ENCODE measurements at places on chromosomes 7 and 10.

- DNase-seq, result no peak
Observed at GRCh38 chr10:103921248-103921647, 3.3 kb upstream of the STN1 start.

GRCh38 chr10:57513637-57514036 lies 754.1 kb downstream of the IPMK start:
- DNase-seq, result no peak

DNA sequence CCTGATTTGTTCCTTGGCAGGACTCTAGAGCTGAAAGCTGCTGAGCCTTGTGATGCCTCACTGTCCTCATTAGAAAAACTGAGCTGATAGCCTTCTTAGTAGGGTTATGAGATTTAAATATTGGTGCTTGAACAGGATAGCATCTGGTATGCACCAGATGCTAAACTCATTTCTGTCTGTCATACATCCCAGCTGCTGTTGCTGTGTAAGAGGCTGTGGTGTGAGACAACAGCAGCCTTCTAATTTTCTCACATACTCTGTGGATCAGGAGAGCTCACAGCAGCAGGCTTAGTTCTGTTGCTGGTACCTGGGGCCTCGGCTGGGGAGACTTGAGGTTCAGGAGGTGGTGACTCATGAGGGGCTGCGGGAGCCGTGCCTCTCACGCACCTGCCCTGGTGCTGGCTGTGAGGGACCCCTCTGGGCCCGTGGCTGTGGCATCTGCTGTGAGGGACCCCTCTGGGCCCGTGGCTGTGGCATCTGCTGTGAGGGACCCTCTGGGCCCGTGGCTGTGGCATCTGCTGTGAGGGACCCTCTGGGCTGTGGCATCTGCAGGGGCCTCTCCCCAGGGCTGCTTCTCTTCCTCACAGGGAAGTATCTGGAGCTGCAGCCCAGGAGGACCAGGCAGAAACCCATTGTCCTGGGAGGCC lies 12.5 kb downstream of the DYNC2I1 start:
- no peak for DNase-seq

DNA sequence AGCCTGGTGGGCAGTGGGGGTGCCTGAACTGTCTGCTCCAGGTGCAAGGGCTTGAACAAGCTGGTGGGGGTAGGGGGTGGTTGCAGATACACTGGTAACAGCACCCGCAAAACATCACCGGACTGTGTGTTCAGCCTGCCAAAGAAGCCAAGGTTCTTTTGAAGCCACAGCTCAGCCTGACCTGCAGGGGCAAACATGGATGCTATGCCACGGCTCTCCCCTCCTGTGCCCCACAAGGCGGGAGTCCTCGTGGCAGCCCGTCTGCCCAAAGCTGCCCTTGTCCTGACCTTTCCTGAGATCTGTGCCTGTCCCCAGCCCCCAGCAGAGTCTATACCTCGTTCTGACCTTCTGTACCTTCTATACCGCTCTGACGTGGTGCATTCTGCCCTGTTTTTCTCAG lies 285.7 kb downstream of the GLRX3 start:
- no peak for DNase-seq

- no peak for DNase-seq
Observed at GRCh38 chr7:35828817-35829216, 28.0 kb downstream of the SEPTIN7 start.

DNA sequence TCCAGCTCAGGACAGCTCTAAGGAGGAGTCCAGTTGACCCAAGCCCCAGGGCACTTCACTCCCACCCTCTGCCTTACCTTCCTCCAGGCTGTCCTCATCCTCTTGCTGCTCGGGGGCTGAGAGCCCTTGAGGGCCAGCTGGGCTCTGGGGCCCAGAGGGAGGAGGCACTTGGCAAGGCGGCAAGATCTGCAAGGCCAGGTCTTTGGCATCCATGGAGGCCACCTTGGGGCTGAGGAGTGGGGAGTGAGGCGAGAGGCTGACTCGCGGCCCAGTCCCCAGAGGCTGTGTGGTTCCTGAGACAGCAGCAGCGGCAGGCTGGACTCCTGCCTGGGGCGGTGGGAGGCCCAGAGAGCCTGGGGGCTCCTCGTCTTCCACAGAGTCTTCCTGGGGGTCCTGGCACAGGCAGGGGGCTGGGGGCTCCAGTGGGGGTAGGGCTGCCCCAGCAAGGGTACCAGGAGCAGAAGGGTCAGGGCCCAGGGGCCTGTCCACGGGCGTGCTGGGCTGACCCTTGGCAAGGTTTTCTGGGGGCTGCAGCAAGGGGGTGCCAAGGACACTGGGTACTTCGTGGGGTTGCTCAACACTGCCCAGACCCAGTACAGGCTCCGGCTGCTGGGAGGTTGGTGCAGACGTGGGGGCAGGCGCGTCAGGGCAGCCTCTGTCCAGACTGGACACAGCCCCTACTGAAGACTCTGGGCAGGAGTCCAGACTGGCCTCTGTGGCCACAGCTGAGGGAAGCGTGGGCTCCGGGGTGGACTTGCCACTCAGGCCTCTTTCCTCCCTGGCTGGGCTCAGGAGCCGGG lies 6.5 kb downstream of the NACAD start:
- no peak for DNase-seq

DNA sequence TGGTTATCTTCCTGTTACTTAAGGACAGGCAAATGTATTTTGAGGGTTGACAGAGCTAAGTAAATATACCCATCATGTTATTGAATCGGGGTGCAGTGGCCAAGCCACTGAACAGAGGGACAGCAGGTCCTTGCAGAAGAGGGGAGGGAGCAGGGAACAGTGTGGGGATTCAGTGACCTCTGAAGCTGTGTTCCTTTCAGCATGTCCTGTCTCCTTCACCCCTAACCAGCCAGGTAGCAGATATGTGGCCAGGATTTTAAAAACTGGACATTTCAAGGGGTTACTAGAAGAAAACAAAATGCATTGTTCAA lies 12.7 kb downstream of the ANK3 start:
- DNase-seq, result no peak

DNA sequence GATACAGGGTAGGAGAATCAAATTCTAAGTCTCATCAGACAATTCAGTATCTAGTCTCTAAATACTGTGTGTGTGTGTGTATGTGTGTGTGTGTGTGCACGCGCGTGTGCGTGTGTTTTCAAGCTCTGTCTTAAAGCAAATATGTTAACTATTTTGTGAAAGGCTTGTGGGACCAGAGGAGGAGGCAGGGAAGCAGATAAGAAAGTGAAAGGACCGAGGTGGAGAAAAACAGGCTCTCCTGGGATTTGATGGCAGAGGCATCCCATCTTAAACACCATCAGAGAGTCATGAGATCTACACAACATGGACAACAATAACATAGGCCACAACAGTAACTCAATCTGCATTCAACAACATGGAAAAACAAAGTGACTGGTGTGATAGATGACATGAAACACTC lies 67.1 kb downstream of the PIP4K2A start:
- no peak for DNase-seq

GRCh38 chr10:131537281-131537680 lies 225.8 kb upstream of the TCERG1L start:
- no peak for DNase-seq

DNA sequence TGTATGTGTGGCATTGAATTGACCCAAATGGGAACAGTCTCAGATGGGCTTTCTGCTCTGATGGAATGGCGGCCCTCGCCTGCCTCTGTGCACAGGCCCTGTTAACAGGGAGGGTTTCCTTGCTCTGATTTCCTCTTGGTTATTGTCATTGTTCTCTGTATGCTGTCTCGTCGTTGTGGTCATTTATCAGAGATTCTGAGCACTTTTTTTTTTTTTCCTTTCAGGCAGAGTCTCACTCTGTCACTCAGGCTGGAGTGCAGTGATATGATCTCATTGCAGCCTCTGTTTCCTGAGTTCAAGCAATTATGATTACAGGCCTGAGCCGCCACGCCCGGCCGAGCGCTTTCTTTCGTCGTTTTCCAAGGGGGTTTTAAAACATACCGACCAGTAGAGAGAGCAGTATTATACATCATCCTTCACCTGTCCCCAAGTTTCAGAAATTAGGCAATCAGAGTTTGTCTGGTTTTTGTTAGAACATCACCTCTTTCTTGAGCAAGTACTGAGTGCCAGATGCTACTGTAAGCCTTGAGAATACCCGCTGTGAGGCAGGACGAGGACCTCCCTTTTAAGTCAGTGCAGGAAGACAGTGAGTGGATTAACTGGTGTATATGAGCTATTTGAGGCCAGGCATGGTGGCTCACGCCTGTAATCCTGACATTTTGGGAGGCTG lies 6.5 kb downstream of the CHST12 start:
- DNase-seq, result no peak

DNA sequence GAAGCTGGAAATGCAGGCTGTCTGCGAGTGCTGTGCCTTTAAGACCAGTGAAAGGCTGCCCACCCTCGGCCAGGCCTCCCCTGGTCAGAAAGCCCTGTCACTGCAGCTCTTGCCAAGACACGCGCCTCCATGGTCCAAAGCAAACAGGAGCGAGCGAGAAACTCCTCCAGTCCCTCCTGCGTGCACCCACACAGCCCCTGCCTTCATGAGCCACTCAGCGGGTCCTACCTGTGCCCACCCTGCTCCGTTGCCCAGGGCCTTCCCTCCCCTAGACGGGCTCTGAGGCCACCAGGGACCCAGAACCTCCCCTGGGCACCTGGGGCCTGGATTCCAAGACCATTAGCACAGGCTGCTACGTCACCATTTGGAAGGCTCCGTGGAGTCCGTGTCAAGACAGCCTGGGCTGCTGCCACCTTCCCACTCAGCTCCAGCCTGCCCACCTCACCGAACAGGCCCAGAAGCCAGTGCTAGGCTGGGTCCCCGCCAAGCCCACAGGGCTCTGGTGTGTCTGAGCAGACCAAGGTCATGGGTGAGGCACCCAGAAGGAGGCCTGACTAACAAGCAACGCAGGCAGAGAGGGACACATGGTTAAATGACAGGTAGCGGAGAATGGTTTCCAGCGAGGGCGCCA lies 144.5 kb downstream of the NEURL1 start:
- DNase-seq, result no peak

- no peak for DNase-seq
Observed at GRCh38 chr10:97065128-97065527, 120.6 kb downstream of the SLIT1 start.

GRCh38 chr7:68963552-68963951 lies 634.7 kb upstream of the AUTS2 start:
- DNase-seq, result no peak

- DNase-seq, result no peak
Observed at GRCh38 chr7:154598396-154598795, 404.5 kb downstream of the PAXIP1 start.

GRCh38 chr7:101299511-101300464 lies 21.8 kb downstream of the IFT22 start:
- no peak for DNase-seq

GRCh38 chr10:59245686-59246085 lies 69.2 kb downstream of the PHYHIPL start:
- no peak for DNase-seq

DNA sequence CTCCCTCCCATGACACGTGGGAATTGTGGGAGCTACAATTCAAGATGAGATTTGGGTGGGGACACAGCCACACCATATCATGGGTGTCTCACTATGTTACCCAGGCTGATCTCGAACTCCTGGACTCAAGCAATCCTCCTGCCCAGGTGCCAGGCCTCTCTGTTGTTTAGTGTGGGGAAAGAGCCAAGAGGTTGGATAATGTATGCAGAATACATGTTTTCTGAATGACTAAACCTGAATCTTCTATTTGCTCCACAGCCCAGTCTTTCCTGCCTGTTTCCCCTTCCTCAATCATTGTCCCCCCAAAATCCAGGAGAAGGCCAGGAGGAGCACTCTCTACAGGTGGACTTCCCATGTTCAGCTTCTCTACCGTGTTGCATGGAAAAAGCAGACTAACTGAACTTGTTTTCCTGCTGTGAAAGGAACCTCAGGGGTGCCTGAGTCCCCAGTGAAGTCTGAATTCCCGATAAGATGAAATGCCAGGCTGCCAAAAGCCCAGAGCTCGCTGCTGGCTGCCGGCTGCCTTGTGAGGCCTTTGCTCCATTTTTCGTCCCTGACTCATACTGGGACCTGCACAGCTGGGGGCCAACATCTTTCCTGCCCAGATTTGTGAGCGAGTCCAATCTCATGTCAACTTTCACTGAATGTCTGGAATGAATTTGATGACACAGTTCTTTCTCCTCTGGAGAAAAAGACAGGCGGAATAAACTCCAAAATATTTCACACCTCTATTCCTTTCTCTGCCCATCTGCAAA lies 588.0 kb downstream of the CALN1 start:
- no peak for DNase-seq

- peak; percentile 26 for DNase-seq
Observed at GRCh38 chr7:143003393-143004051, 23.4 kb downstream of the OR9A2 start.

DNA sequence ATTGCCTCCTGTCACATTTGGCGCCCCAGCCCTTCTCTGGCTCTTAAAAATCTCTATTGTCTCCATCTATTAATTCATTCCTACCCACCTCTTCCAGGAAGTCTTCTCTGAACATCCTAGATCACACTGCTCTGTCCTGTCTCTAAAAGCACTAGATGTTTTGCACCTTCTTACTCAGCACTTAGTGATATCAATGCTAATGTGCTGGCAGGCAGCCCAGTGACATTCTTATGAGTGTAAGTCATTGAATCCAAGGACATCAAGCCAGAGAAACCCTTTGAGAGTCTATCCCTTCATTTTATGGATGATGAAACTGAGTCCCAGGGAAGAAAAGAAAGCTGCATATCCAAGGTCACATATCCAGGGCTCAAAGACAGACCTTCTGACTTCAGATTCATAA lies 48.3 kb upstream of the PAX2 start:
- DNase-seq, result no peak

- no peak for DNase-seq
Observed at GRCh38 chr10:97032624-97033023, 153.1 kb downstream of the SLIT1 start.

DNA sequence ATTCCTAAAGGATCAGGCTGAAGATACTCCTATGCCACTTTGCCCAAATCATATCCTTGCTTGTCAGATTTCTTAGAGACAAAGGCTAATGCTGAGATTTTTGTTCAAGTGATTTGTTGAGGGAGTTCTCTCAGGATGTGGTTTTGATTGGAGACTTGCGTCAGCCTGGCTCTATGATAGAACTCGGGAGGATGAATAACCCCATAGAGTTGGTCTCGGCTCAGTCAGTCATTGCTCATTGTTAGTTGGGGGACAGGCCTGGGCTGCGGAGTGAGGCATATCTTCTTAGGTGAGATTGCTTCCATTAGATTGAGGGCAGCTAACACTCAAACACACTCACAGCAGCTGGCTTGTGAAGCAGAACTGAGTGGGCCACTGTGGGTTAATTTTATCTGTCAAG lies 203.4 kb downstream of the KIF20B start:
- no peak for DNase-seq

DNA sequence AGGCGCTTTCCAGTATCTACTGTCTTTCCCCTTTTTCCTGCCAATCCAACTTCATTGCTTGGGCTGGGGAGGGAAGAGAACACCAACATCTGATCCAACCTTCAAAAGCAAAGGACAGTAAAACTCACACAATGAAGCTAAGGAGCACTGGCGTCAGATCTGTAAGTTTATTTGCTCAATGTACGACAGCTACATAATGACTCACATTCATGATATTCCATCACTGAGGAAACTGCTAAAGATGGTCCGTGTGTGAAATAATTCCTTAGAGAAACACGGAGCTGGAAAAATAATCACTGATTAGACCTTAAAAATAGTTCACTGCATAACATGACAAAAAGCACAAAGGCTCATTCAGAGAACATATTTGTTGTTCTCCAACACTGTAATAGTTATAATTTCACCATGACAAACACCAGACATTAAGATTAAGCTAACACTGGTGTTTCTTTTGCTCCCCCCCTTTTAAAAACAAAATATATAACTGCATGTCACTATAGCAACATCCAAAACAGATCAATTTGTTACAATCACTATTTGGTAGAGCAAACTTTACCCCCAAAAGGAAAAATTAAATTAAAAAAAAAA lies 24.3 kb downstream of the HSPB1 start:
- no peak for DNase-seq

GRCh38 chr10:111445667-111446066 lies 368.8 kb downstream of the ADRA2A start:
- no peak for DNase-seq

- DNase-seq, result no peak
Observed at GRCh38 chr7:139990142-139990535, 72.6 kb downstream of the PARP12 start.

Data from activated gamma-delta T cell treated with Interleukin-2 at 50 U/mL for 16 hours (primary cell).